Activated naive CD4-positive, alpha-beta T cell treated with anti-CD3 and anti-CD28 coated beads for 36 hours (primary cell): ENCODE measurements at places on chromosomes 12 and 14.
A peak's percentile ranks its signal among the peaks of the same experiment; 100 is the strongest.

DNA sequence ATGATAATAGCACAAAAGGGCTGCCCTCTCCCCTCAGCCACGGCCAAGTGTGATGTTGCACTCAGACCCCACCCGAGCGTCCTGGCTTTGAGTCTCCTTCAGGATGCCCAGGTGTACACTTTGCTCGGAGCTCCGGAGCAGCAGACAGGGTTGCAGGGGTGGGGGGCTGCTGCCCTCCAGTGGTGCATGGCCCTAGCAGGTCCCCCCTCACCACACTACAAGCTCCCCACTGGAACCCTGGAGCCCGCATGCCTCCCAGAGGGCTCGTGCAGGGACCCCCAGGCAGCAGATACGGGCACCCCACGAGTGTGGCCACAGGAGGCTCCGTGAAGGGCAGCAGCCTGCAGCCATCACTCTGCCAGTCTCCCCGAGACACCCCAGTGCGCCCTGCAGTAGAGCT is 69.9 kb upstream of the C14orf180 start:
- DNase-seq = no peak

GRCh38 chr12:63457428-63457827 is 210.9 kb downstream of the DPY19L2 start:
- DNase-seq = no peak

DNA sequence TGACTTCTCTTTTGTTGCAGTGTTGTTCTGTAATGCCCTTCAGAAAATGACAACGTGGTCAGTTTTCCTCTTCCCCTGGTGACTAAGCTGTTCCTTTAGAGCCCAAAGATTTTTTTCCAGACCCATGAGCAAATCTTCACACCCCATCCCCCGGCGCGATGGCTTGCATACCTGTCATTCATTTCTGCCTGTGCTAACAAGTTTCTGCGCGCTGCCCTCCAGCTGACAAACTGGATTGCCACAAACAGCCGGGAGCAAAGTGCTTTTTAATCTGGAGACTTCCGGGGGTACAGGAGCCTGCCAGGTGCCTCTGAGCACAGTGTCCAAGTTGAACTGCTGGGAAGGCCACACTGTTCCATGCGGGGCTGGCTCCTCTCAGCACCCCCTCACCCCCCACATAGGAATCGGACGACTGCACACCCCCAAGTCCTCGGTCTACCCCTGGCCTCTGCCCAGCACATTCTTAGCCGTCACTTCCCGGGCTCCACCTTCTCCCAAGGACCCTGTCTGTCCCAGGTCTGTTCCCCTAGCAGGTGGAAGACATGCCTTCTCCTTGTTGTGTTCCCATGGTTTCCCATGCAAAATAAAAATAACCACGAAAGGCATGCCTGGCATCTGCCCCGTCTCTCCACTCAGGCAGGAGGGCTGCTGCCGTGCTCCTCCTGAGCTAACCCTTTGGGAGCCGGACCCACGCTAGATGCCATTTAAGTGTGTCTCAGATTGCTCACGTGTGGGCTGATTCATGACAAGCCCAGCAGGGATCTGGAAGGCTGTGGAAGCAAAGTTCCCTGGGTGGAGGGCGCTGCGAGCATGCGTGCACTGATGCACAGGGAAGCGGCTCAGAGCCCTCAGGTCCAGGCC is 14.1 kb downstream of the RILPL1 start:
- no peak for DNase-seq

GRCh38 chr12:50685641-50686040 is 78.3 kb upstream of the ATF1 start:
- no peak for DNase-seq

DNA sequence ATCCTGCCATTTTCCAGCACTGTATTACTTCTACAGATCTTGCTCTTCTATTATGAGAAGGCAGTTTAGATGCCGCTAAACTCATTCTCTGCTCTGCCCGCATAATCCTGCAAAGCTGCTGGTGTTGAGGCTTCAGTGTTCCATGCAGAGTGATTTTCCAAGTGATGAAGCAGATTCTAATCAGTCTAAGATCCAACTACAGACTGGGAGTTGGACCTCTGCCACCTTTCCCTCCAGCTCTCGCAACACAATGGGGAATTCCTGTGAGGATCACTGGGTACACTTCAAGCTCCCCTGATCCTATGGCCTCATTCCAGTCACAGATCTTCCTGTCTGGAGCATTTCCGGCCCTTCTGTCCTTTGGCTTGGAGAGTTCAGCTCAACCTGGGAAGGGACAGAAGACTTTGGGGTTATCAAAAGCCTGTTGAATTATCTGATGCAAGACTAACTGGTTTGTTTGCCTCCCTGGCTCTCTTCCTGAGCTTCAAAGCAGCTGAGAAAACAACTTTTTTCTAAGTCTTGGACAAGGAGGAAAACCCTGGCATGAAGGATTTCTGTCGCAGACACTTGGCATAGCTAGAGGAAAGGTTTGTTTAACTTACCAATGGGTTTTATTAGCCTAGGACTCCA is 333.9 kb downstream of the ZFP36L1 start:
- no peak for DNase-seq

DNA sequence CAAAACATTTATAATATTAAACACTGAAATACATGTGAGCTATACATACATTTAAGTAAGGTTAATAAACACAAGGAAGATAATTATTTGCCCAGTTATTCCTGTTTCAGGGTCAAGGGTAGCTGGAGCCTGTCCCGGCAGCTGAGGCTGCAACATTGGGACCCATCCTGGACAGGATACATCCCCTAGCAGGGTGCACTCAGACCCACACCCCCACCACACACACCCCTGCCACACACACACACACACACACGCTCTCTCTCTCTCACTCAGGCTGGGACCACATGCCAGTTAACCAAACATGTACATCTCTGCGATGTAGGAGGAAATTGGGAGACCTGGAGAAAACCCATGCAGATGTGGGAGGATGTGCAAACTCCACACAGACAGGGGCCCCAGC is 112.6 kb upstream of the TMCC3 start:
- no peak for DNase-seq

DNA sequence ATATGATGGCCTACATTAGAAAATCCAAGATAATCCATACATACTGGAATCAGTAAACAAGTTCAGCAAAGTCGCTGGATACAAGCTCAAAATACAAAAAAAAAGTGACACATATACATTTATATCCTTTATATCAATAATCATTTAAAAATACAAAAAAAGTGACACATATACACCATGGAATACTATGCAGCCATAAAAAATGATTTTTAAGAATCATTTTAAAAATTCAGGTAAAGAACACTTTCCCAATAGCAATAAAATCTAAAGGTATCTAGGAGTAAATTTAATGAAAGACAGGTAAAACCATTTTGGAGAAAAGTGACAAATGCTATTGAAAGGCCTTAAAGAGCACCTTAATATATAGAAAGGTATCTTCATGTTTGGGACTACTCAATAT is 111.9 kb downstream of the NTN4 start:
- DNase-seq = no peak

- no peak for DNase-seq
Observed at GRCh38 chr12:75977590-75977951, 54.0 kb downstream of the PHLDA1 start.

DNA sequence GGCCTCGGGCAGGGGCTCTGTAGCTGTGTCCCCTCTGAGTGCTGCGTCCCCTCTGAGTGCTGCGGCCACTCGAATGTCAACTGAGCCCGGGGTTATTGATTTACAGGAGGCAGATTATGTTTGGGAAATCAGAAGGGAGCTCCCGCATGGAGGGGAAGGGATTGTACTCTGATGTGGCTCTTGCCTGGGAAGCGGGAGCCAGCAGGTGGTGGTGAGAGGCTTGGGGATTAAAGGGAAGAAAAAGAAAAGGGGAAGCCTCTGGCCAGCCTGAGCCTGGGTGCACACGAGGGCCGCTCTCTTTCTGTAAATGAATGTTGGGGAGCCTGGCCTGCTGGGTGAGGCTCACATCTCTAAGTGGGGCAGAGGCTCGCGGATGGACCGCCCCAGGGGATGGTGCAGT is 143.7 kb downstream of the AACS start:
- no peak for DNase-seq

- no peak for DNase-seq
Observed at GRCh38 chr14:84543859-84544258, 986.1 kb upstream of the FLRT2 start.

DNA sequence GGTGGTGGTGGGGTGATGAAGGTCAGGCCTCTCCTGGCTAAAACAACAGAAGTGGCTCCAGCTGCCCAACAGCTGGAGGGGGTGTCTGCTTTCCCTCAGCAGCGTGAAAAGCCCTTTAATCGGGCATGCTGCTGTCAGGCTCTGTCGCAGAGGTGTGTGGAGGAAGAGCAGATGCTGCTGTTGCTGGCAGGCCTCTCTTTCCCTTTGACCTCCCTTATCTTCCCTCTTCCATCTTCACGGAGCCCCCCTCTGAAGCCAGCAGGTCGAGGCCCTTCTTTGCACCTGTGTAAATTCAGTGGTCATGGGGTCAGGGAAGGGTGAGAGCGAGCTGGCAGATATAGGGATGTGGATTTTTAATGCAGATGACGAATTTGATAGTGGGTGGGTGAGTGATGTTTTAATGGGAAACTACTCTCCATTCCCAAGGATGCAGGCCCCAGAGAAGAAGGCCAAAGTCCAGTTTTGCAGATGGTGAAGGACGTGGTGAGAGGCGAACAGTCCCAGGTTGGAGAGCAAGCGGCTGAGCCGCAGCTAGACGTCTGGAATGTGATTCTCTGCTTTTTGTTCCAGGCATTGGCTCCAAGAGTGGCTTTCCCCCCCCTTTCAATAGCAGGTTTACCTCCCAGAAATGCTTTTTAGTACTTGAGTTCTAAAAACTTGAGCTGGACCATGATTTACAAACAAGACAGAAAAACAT is 64.0 kb downstream of the SMOC1 start:
- DNase-seq = no peak

- no peak for DNase-seq
Observed at GRCh38 chr12:67773896-67774295, 125.4 kb downstream of the DYRK2 start.

DNA sequence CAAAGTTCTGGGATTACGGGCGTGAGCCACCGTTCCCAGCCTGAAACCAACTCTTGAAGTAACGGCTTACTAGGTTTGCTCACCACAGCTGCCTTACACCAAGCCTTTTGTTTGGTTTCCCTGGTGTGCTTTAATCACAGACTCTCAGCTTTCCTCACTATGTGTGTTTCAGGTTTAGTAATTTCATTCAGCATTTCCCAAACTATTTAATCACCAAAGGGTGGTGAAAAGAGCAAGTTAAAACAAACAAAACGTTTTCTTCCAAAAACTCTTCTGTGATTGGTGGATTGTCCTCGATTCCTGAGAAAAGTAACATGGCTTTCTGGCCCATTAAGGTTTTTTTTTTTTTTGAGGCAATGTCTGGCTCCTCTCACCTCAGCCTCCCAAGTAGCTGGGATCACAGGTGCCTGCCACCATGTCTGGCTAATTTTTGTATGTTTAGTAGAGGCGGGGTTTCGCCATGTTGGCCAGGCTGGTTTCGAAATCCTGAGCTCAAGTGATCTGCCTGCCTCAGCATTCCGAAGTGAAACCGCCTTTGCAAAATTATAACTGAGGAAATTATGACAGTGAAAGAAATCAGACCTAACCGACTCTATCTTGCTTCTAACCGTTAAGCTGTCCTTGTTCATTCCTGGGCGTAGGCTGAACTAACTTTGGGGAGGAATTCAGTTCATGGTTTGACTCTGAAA is 1.5 kb upstream of the ZFYVE26 start:
- no peak for DNase-seq

GRCh38 chr12:104463368-104463767 is 6.6 kb downstream of the CHST11 start:
- no peak for DNase-seq

- DNase-seq = no peak
Observed at GRCh38 chr12:52268212-52268611, 6.2 kb upstream of the KRT86 start.

GRCh38 chr12:51174501-51174900 is 1.6 kb upstream of the TFCP2 start:
- no peak for DNase-seq

DNA sequence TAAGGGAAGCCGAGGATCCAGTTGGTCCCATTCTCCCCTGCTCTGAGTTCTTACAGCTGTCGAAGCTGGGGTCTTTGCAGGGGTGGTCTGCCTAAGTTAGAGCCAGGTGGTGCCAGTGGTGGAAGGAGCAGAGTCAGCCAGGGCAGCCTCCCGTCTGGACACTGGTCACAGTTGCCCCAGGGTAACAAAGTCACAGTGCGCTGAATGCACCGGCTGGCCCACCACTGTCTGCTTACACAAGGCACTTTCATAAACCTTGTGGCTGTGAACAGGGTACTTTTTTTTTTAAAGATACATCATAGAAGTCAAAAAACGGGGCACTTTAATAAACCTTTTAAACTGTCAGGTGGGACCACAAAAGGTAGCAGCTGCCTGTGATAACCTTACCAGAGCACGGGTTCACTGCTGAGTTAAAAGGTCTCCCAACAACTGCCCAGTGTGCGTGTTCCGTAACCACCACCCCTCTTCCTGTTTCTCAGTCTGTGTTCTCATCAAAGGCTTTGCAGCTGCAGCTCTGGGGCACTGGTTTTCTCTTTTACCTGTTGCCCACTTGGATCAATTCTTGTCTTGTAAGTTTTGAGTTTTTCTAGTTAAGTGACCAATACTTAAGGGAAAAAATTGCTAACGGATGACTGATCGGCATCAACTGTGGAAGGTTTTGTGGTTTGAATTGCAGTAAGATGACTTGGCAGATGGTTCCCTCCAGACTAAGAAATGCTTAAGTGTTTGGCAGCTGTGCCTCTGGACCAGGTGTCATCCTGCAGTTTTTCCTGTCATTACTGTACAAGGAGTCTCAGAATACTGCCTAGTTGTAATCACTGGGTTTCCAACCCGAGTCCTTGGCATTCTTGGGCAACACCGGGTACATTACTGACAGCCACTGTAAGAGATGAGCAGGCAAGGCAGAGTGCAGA is 55.9 kb downstream of the DYNC1H1 start:
- peak; percentile 82 for DNase-seq

- DNase-seq = no peak
Observed at GRCh38 chr12:119661882-119662281, 6.1 kb upstream of the PRKAB1 start.

GRCh38 chr14:101494826-101495225 is 66.5 kb upstream of the DIO3 start:
- no peak for DNase-seq

DNA sequence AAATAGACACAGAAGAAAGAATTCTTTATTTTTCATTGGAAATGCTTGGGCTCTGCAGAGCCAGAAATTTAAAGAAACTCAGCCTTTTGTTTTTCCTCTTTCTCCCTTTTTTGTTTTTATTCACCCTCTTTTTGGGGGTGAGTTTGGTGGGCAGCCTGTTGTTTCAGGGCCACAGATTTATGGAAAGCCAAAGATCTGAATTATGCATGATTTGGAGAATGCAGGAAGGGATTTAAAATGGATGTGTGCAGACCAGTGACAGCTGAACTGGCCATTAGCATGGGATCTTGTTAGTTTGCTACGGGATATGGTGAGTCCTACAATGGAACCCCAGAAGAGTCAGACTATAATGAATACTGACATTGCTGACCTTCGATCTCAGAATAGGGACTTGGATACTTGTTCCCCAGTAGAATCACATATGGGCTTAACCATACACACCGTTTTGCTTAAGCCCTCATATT is 7.7 kb upstream of the ATXN2 start:
- DNase-seq = no peak

DNA sequence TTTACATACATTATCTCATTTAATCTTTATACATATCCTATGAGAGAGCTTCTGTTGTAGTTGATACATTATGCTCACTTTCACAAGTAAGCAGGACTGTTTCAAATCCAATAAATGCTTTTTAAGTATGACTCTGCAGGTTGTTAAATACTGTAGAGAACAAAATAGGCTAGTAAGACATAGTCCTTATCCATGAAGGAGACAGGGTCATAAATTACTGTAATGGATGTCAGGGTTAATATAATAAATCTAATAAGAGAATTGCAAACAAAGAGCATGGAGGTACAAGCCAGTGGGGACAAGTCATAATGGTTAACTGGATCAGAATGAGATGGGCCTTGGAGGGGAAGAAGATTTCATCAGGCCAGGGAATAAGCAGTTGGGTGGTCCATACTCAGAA is 303.8 kb upstream of the RGS6 start:
- no peak for DNase-seq
